ENCODE measurements at places on chromosomes 3 and 15.

DNA sequence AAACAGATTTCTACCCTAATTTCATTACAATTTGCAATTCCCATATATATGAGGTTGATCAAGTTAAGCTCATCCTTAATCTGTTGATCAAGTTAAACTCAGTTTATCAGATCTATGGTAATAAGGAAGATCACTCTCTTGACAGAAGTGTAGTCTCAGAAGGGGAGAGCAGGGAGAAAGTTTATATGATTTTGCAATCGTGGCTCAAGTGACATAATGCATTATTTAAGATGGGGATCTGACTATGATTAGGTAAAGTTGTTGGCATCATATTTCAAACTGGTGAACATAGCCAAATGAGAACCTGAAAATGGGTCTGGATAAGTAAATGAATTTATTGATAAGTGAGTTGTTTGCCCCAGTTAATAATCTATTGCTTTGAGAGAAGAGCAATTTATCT, 995.3 kb downstream of the OTOL1 start:
- DNase-seq = no peak

DNA sequence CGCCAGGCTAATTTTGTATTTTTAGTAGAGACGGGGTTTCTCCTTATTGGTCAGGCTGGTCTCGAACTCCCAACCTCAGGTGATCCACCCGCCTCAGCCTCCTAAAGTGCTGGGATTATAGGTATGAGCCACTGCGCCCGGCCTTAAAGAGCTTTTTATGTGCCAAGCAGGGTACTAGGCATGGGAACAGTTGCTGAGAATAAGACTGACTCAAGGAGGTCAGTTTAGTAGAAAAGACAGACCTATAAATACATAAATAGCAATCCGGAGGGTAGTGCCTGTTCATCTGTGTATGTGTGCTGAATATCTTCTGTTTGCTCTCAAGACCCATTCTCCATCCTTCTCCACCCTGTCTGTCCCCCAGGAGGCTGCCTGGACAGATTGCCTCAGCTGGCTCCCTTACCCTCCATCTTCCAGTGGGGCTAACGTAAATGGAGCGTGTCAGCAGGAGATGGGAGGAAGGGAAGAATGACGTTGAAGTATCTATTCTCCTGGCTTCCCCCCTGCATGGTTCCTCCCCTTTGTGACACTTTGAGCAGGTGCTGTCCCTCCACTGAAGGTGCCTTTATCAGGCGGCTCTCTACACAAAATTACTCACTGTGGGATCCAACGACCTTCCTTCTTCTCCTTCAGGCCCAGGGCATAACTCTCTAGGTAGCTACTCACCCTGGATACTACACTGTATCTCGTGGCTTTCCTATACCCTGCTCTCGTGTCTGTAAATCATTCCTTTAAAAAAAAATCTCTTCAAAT, 31.1 kb downstream of the FBXO40 start:
- DNase-seq = no peak

GRCh38 chr3:187572441-187572840, 97.8 kb downstream of the SST start:
- DNase-seq = no peak

GRCh38 chr3:143595456-143596077, 252.7 kb downstream of the SLC9A9 start:
- DNase-seq = no peak

- DNase-seq = no peak
Measured at GRCh38 chr15:38058596-38059075, 124.2 kb downstream of the TMCO5A start.

DNA sequence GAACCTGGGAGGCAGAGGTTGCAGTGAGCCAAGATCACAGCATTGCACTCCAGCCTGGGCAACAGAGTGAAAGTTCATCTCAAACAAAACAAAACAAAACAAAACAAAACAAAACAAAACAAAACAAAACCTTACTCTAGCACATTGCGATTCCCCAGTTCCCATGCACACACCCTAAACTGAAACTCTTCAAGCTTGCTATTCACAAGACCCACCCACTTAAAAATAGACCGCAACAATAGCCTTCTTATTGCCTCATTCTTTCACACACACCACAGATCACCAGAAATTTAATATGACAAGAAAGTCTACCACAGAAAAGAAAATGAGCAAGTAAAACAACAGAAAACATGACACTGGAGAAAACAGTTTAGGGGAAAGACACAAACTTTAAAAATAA, 598.4 kb downstream of the FHIT start:
- DNase-seq = no peak

GRCh38 chr3:124788254-124788745, 58.0 kb downstream of the UMPS start:
- DNase-seq = no peak

GRCh38 chr3:48047841-48048464, 31.7 kb upstream of the MAP4 start:
- DNase-seq = no peak

GRCh38 chr3:43707998-43708397, 17.3 kb downstream of the ABHD5 start:
- no peak for DNase-seq

DNA sequence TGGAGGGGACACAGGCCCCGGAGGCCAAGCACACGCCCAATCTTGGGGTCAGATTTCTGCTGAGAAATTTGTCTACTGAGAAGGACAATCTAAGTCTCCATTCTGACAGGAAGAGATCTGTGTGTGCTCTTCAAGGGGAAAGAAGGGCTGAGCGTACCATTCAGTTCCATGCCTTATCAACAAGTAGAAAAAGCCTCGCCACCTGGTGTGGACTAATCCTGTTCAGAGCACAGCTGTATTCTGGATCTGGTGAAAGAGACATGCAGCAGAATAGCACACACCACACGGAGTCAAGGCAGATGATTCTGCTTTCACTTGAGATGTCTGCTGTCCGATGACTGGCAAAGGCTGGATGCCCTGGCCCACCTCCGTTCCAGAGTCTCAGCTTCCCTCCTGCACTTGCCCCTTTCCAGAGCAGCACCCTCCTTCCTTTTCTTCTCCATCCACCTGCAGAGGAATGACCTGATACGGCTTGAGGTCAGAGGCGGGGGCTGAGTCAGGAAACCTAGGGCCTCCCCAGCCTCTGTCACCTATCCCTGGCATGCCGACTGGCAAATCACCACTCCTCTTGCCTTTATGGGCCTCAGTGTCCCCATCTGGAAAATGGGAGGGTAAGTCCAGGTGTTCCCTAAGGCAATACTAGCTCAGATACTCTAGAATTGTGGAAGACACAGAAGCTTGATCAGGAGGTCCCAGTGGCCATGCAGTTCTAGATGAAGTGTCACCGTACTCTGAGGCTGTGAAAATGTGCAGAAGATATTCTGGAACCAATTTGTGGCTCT, 36.9 kb upstream of the CTSH start:
- DNase-seq = no peak

GRCh38 chr3:179363332-179363731, 15.8 kb downstream of the MFN1 start:
- no peak for DNase-seq

DNA sequence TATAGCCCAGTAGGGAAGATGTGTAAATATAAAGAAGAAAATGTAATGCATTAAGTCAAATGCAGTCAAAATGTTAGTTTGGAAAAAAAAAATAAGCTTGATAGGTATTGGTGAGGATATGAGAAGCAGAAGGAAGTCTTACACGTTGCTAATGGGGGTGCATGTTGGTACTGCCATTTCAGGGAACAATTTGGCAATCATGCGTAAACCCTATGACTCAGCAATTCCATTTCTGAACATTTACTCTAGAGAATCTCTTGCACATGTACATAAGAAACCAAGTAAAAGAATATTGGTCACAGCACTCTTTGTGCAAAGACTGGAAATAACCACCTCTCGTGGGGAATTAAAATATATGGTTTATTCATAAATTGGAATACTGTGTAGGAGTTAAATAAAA, 35.5 kb upstream of the TIMP4 start:
- no peak for DNase-seq

GRCh38 chr3:52005571-52005986, 9.9 kb upstream of the RPL29 start:
- DNase-seq = peak; percentile 61

DNA sequence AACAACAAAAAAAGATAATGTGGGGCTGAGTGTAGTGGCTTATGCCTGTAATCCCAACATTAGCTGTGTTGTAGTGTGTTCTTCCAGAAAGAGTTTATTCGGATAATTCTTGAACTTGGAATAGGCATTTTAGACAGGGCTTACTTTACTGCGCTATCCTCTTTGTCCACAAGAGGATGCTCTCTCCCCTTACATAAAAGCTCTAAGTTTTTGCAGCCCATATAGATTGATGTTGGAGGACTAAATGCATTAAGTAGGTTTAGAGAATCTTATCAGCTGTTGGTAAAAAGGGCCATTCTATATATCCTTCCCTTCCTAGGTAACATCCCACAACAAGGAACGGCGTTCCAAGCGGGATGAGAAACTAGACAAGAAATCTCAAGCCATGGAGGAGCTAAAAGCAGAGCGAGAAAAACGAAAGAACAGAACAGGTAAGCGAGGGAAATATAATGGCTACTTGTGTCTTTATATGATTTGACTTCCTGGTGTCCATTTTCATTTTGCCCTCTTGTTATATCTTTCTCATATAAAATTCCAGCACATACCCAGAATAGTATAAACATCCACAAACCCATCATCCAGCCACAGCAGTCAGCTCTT, 27.8 kb upstream of the ITPKA start:
- no peak for DNase-seq

GRCh38 chr15:68994149-68994548, 20.3 kb upstream of the NOX5 start:
- no peak for DNase-seq

DNA sequence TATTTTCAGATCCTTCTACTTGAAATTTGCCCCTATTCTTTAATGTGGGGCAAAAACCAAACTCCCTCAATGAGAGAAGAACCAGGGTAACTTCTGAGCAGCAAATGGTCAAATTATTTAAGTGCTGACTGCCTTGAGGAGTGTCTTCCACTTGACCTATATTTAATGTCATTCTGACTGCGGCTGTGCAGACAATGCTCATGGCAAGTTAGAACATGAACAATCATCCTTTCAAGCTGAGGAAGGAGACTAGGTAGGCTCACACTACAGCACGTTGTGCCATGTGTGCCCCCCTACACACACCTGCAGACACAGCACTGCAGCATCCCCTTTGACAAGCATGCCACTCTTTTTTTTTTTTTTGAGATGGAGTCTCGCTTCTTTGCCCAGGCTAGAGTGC, 98.2 kb downstream of the OSBPL10 start:
- DNase-seq = peak; percentile 1

- DNase-seq = no peak
Measured at GRCh38 chr3:194964809-194965208, 279.1 kb downstream of the FAM43A start.

DNA sequence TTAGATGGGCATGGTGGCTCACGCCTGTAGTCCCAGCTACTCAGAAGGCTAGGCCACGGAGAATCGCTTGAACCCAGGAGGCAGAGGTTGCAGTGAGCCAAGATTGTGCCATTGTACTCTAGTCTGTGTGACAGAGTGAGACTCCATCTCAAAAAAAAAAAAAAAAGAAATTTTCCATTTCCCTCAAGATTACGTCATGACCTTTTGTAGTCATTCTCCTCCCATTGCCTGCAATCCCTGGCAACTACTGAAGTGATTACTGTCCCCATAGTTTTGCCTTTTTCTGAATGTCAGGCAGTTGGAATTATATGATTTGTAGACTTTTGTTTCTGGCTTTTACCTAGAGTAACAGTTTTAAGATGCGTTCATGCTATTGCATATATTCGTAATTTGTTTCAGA, 28.0 kb downstream of the WDR76 start:
- no peak for DNase-seq

- no peak for DNase-seq
Measured at GRCh38 chr15:88680241-88681001, 41.6 kb downstream of the ISG20 start.

GRCh38 chr3:183975981-183976662, 41.6 kb downstream of the ABCC5 start:
- peak; percentile 49 for DNase-seq

- no peak for DNase-seq
Measured at GRCh38 chr3:111336511-111336910, 205.5 kb upstream of the CD96 start.

GRCh38 chr3:98099848-98100247, 12.9 kb downstream of the OR5AC2 start:
- DNase-seq = no peak

- DNase-seq = no peak
Measured at GRCh38 chr15:95944193-95944592, 386.3 kb upstream of the NR2F2 start.

- DNase-seq = no peak
Measured at GRCh38 chr3:171831936-171832335, 11.2 kb upstream of the TMEM212 start.

GRCh38 chr15:95162069-95162468, 930.7 kb downstream of the MCTP2 start:
- DNase-seq = no peak

DNA sequence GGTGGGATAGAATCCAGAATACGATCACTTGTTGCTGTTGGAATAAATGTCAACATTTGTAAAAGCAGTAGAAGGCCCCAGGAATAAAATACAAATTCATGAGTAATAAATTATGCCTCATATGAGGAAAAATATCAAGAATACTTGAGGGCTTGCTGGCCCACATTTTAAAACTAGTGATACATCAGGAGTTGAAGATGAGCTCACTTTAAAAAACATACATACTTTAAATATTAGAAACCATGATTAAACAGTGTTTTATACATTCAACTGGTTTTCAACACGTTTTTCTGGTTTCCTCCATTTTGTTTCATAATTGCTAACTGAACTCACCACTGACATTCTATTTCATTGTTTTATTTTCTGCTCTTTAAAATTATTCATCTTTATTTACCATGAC, 141.4 kb downstream of the TFG start:
- DNase-seq = no peak

DNA sequence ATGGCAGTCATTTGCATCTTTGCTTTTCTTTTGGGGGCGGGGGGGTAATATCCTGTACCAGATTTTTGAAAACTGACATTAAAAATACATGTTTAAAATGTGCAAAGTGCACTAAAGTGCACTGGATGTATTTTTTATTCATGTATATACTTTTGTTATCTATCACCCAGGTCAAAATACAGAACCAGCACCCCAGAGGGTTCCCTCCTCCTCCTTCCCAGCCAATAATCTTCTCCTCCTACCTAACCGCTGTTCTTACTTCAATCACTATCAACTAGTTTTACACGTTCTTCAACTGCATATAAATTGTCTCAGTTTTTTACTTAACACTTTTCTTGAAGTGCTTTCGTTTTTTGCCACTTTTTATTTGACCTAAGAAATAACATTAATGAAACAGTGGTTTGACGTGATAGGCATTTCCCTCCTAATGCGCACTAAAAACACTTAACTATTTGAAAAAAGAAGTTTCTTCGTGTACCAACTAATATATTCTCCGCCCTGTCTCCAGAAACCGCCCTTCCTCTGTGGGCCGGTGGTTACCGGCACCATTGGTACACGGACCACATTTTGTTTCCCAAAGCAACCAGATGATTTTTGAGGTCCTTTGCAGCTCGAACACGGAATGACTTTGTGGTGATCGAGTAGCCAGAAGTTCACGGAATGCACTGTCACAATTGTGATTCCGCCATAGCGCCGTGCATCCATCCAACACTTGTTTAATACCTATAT, 836 bp upstream of the AKAP13 start:
- DNase-seq = no peak

- no peak for DNase-seq
Measured at GRCh38 chr3:48425281-48425812, 4.5 kb downstream of the PLXNB1 start.

- DNase-seq = peak; percentile 95
Measured at GRCh38 chr15:80556694-80557367, 138.3 kb upstream of the ABHD17C start.

GRCh38 chr3:184582646-184583577, 21.3 kb downstream of the EPHB3 start:
- no peak for DNase-seq

All from DMS79 (cell line).